ENCODE measurements at places on chromosomes 11 and 22. TPM values are rescaled to one million over a fixed set of nuclear protein-coding genes. Genes with fewer than 3 reads are reported as not detected.

Gene MAP6
- total RNA-seq = 0.21 TPM

Gene SLC37A2
- 1.6 TPM for total RNA-seq

Gene OR51E2
- total RNA-seq = not detected

Gene HIC2
- 4.8 TPM for total RNA-seq

Measured in activated T-helper 17 cell treated with anti-CD3 and anti-CD28 coated beads, Interleukin-2, amount 50 U/mL, for 72 hours (primary cell).